Dermis microvascular lymphatic vessel endothelial cell (primary cell): ENCODE measurements at places on chromosomes 5 and 9. TPM values are rescaled to one million over a fixed set of nuclear protein-coding genes. Genes with fewer than 3 reads are reported as not detected.

Gene PCDHB13
- 0.51 and 1.9 TPM in 2 replicates for total RNA-seq

Gene BHMT2
- total RNA-seq, result 3.1 and 6.2 TPM in 2 replicates

Gene TEK
- total RNA-seq, result 147 and 167 TPM in 2 replicates

Gene NAIF1
- total RNA-seq, result 9.1 and 10.2 TPM in 2 replicates

Gene BARHL1
- total RNA-seq, result not detected in 2 replicates

Gene INSL4
- total RNA-seq, result not detected in 2 replicates

Gene GDNF
- total RNA-seq, result not detected in 2 replicates

Gene SHC3
- 0.13 and 0.25 TPM in 2 replicates for total RNA-seq

Gene ESM1
- 69.5 and 73.0 TPM in 2 replicates for total RNA-seq

Gene C8G
- 0.51 and 0.77 TPM in 2 replicates for total RNA-seq

Gene CCDC192
- total RNA-seq, result not detected in 2 replicates

Gene SUSD3
- total RNA-seq, result not detected in 2 replicates

Gene THBS4
- total RNA-seq, result 1.2 and 2.9 TPM in 2 replicates

Gene FOXD4L3
- under 0.01 TPM in 1 of 2 replicates, not detected in the other for total RNA-seq

Gene KCTD16
- under 0.01 TPM in 2 replicates for total RNA-seq

Gene CDH10
- total RNA-seq, result under 0.01 TPM in 1 of 2 replicates, not detected in the other
